MM.1S (cell line): ENCODE measurements at places on chromosomes 3 and 15.

- DNase-seq = no peak
Observed at GRCh38 chr3:29291260-29291981, 10.6 kb downstream of the RBMS3 start.

GRCh38 chr3:100496711-100497261 lies 4.4 kb downstream of the TMEM45A start:
- peak; percentile 75 for DNase-seq

GRCh38 chr15:59317211-59317610 lies 55.5 kb downstream of the MYO1E start:
- DNase-seq = no peak

- peak; percentile 42 for DNase-seq
Observed at GRCh38 chr3:159130108-159130507, 328.3 kb downstream of the MFSD1 start.

DNA sequence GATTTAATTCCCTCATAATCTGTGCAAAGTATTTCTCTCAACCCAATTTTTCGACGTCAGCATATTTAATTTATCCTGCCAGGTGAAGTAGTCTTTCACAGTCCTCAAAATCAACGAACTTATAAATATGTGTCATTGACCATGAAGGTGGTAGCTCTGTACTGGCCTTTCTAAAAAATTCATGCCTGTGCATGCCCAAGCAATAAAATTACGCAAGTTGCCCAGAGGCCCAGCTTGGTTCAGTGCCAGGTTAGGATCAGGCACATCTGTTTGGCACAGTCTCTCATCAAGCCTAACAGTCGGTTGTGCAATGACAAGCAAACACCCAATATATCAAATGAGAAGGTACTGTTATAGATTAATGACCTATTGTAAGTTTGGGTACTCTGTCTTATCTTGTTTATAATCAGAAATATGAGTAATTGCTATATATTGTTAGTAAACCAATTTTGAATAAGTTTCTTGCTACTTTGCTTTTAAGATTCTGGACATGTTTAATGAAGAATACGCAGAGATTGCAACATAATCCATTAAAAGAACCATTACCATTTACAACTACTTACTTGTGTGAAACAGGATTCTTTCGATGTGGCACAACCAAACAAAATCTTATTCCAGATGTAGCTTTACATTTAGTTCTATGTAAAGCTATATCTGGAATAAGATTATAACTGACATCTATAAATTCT lies 159.0 kb upstream of the IL12A start:
- DNase-seq = no peak

DNA sequence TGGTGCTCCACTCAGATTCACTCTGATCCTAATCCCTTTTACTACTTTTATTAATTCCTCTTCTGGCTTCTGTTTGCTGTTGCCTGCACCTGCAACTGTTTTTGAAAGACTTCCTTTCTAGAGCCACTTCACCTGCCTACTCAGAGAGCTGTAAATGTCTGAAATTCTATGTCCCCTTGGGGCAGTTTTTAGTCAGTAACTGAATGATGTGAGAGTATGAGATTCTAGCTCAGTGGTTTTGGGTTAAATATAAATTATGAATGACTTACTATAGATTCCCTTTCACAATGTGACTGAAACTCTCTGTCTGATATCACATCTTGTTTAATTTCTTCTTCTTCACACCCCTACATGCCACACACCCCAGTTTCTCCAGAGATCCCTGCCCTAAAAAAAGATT lies 47.8 kb upstream of the LRRC3B start:
- DNase-seq = peak; percentile 74

DNA sequence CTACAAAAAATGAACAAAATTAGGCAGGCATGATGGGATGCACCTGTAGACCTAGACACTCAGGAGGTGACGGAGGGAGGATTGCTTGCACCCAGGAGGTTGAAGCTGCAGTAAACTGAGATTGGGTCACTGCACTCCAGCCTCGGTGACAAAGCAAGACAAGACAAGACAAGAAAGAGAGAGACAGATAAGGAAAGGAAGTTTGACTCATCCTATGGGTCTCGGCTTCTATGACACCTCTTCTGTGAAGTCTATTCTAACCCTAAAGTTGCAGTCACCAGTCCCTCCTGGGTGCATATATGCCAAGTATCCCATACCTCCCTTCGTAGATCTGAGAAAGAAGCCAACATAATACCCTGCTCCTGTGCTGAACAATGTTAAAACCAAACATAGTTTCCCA lies 7.9 kb upstream of the ZMAT3 start:
- DNase-seq = no peak

GRCh38 chr15:99542828-99543227 lies 23.0 kb upstream of the MEF2A start:
- DNase-seq = no peak

DNA sequence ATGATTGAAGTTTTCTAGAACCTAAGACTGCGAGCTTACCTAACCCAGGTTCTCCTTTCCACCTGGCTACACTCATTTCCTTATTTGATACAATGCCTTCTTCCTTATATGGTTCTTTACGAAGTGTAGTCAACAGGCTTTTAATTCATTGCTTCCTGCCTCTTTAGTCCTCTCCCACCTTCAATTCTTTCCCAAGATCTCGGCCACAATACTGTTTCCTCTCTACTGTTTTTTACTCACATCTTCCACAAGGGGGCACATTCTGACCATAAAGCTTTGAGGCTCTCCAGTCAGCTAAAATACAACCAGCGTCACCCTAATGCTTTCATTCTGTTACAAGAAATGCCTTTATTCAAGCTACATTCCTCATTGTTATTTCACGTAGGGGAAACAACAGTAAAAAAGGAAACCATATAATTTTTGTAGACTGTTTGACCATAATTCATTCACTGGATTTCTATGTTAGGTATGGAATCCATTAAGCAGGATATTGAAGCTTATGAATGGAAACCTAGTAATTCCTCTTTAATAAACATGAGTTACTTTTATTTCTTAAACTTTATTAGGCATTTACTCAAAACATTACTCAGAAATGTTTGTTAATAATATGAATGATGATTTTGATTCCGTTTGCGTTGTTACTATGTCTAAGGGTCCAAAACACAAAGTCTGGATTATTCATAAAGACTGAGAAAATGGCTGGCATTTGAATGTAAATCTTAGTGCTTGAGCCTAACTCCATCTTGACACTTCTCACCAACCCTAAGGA lies 29.5 kb upstream of the VEPH1 start:
- peak; percentile 74 for DNase-seq
